ENCODE measurements at places on chromosomes 6 and 20. TPM values are rescaled to one million over a fixed set of nuclear protein-coding genes. Genes with fewer than 3 reads are reported as not detected.
A peak's percentile ranks its signal among the peaks of the same experiment; 100 is the strongest.

DNA sequence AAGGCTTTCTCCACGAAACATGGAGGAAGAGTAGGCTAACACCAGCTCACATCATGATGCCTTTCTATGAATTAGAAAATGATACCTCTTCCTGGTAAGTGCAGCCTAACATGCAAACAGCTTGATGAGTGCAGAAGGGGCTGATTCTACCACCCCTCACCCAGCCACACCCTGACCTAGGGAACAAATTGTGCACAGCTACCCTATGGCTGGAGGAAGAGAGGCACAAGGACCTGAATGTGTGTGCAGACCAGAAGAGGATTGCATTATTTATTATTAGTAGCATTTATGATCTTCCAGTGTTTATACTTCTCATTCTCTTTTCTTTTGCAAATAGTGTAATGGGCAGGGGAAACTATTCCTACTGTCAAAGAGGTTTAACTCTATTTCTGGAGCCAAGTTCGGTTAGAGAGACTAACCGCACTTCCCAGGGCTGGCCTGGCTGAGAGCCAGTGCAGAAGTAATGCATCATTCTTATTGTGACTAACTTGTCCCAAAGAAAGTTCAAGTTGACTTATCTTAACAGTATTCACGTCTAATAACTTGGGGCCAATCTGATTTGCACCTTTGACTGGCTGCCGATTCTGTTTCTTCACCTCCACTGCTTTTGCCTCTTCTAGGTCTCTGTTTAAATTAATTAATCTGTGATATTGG lies 237.5 kb downstream of the CD83 start:
- peak; percentile 53 for DNase-seq

GRCh38 chr20:38395165-38395564 lies 40.0 kb downstream of the SNHG17 start:
- DNase-seq = no peak

DNA sequence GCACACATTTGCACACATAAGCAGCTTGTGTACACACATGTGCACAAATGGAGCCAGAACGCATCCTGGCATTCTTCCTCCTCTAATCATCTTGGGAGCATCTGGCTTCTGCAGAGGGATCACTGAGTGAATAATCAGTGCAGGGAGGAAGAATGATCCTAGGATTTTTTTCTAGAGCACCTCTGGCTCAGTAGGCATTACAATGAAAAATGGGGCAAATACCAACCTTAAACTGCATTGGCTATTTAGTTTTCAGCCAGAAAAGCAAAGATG lies 205.7 kb upstream of the TCF21 start:
- DNase-seq = no peak

DNA sequence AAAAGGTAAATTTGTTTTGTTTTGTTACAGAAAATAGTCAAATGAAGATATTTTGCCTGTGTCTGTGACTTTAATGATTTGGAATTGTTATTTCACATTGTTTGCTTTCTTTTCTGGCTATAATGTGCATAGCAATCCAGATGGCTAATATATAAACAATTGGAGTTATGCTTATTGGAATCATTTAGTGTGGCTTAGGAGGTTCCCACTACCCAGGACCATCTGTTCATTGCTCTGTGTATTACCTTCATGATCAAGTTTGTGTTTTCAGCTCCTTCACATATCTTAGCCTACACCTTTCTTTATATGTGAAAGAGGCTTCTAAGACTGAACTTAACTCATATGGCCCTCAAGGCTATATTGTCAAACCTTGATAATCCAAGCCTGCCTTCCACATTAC lies 232.9 kb downstream of the BCKDHB start:
- no peak for DNase-seq

Gene TGM2
- total RNA-seq = 31.8 TPM

Gene ID1
- 94.2 TPM for total RNA-seq

- DNase-seq = peak; percentile 29
Observed at GRCh38 chr6:4133941-4134838, 1.2 kb downstream of the ECI2 start.

GRCh38 chr6:158955255-158955654 lies 44.7 kb downstream of the RSPH3 start:
- no peak for DNase-seq

DNA sequence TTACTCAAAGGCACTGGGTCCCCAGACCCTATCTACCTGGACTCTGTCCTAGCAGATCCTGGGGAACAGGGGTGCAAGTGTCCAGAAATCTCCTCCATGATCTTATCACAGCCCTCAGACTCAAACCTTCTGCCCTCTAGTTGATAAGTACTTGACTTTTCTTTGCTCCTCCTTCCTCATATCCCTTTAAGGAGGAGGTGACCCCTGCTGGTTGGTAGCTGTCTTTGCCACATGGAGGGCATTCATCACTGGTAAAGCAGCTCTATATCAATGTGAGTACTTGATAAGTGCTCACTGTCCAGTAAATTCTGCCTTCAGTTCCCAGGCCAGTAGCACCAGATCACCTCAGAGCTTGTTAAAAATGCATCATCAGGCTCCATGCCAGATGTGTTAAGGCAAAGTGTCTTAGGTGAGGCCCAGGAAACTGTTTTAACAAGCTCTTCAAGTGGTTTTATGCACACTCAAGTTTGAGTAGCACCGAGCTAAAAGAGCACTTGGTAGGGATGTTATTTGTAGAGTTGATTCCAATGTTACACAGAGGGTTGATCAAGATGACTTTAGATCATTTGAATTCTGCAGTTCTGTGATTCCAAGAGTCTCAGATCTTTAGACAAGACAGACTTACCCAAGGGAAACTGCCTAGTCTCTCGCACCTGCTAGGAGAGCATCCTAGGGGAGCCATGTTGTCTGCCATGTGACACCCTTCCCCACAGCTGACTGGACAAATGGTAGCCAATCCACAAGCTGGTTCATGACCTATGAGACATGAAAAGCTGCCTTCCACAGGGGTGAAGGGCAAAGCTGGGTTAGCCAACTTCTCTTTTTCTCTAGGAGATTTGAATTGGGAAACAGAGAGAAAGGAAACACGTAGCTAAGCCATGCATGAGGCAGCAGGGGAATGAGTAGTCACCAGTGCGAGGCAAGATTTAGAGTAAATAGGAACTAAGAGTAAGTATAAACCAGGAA lies 18.6 kb downstream of the TREML2 start:
- DNase-seq = peak; percentile 68

Gene RAET1L
- total RNA-seq = 3.3 TPM

DNA sequence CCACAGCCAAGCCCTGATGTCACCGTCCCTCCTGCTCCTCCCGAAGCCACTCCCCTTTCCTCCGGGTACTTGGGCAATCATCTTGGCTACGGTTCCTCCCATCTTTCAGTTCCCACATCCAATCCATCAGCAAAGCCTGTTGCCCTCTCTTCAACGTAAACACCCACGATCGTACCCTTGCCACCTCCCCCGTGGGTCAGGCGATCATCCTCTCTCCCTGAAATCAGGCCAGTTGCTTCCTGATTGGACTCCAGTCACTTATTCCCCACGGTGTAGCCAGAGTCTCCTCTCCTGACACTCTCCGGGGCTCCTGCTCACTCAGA lies 44.5 kb downstream of the SULF2 start:
- DNase-seq = no peak

DNA sequence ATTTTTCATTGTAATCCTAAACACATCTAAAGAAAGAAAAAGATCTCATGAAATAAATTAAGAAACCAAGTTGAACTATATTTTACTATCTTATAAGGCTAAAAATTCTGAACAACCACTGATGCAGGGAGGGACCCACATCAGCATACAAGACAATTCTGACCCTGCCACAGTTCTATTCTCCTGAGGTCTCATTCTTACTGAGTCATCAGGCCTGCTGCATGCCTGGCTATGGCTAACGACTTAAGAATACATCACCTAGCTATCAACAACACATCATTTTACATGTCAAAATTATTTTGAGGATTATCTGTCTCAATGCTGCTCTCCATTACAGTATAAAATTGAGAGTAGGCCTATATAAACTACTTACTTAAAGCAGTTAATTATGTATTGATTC lies 52.9 kb downstream of the FBXL4 start:
- no peak for DNase-seq

Gene NKAIN4
- 10.4 TPM for total RNA-seq

Gene CRISP3
- 100 TPM for total RNA-seq

GRCh38 chr6:113508249-113508648 lies 348.9 kb upstream of the MARCKS start:
- no peak for DNase-seq
